ENCODE measurements at places on chromosomes 3 and 15.

DNA sequence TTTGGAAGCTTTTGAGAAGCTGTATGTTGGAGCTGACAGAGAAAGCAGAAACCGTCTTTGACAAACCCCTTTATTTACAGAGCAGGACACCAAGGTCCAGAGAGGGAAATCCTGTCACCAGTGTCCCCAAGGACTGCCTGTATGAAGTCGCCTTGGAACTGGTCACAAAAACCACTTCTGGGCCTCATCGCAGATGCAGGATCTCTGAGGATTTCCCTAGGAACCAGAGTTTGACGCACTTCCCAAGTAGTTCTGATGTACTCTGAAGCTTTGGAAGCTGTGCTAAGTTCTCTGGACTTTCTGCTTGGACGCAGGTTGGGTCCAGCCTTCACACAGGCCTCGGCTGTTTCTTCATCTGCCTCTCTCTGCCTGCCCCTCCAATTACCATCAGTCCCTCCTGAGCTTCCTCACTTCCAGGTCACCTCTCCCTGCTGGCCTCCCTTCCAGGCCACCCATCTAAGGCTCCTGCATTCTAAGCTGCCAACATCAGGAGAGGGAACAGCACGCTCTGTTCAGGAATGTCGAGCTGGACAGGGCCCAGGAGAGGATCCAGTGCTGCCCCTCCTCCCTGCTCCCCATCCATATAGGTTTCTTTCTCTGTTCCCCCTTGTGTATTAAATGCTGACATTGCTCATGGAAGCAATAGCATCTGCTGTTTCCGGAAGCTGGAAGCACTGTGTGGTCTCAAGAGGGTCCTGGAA, 270.8 kb downstream of the OPA1 start:
- DNase-seq = no peak

DNA sequence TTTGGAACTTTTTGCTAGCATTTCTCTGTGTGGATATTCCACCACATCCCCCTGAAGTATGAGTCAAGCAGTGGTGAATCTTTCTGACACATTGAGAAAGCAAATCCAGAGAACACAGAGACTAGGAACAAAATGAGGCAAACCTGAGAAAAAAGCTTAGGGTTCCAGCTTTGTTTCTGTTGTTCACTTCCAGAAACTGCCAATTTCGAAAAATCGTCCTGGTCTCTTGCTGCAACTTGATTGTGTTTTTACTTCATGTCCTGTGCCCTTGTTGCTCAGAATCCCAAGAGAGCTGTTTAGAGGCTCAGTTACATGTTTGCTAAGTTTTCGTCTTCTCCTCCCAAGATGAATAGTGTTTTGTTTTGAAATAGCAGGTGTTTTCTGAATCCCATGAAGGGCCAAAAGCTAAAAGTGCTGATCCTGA, 13.7 kb downstream of the MAP2K1 start:
- DNase-seq = no peak

DNA sequence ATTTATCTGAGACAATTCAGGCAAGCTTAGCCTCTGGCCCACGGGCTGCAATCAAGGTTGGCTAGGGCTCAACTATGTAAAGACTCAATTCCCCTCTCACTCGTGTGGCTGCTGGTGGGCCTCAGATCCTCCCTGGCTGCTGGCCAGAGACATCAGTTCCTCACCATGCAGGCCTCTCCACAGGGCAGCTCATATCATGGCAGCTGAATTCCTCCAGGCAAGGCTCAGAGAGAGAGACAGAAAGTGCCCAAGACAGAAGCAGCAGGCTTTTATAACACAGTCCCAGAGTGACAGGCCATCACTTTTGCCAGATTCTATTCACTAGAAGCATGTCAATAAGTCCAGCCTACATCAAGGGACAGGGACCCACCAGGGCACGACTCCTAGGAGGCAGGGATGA, 63.2 kb downstream of the XXYLT1 start:
- DNase-seq = no peak

- DNase-seq = no peak
Observed at GRCh38 chr3:114499976-114500375, 206.1 kb downstream of the TIGIT start.

GRCh38 chr15:26744894-26745293, 28.0 kb downstream of the GABRB3 start:
- no peak for DNase-seq

Measured in activated CD4-positive, CD25-positive, alpha-beta regulatory T cell treated with anti-CD3 and anti-CD28 coated beads, Interleukin-2, amount 50 U/mL, for 72 hours (primary cell).